Left cardiac atrium (tissue), 4 donors: ENCODE measurements at places on chromosomes 7 and 10.

DNA sequence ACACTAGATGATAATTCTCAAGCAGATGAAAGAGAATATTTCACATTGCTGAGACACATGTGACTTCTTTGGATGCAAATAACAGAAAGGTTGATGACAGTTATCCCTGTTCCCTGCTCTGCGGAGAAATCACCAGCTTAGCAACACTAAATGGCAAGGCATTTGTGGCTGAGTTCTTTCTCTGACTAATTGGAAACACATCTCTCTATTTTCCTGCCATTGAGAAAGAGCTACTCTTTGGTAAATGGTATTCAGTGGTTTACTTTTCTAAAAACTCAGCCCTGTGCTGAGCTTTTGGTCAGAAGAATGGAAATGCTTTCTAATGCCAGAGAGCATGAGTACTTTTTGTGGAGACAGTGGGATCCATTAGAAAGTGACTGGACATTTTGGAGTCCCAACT lies 771.4 kb downstream of the LRMDA start:
- DNase-seq: no peak

- DNase-seq: no peak
Observed at GRCh38 chr7:117717357-117717756, 155.9 kb downstream of the CTTNBP2 start.

DNA sequence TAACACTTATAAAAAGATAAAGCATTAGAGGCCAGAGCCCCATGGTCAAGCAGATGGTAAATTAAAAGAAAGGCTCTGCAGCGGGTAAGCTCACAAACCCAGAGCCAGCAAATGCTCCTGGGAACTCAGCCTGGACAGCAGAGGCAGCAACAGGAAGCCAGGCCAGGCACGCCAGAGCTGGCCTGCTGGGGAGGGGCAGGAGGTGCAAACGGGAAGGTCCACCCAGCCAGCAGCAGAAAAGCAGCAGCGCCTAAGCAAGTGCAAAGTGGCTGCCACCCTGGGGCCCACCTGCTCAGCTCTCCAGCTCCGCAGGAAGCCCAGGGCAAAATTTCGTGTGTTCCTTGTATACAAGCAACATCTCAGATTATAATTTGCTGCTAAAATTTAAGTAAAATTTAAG lies 82.7 kb upstream of the GPR22 start:
- DNase-seq: peak; percentile 60

GRCh38 chr10:76883596-76883995 lies 754.0 kb downstream of the KCNMA1 start:
- no peak for DNase-seq

DNA sequence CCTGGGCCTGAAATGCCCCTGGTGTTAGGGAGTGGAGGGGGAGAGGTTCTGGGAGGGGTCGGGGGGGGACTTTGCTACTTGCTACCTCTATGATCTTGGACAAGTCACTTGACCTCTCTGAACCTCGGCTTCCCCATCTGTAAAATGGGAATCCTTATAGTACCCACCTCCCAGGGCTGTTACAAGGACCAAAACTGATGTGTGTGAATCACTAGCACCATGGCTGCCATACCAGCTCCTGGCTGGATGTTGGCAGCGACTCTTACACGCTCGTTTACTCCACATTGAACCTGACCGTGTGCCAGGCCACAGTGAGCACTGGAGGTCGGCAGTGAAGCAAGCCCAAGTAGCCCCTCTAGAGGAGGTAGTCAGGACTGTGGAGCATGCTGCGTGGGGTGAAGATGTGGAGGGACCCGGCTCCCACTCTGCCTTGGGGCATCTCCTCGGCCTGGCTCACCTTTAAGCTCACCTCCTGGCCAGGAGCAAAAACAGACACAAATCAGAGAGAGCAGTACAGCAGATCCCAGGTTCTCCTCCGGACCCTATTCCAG lies 28.9 kb downstream of the PPIF start:
- DNase-seq: peak; percentile 14

DNA sequence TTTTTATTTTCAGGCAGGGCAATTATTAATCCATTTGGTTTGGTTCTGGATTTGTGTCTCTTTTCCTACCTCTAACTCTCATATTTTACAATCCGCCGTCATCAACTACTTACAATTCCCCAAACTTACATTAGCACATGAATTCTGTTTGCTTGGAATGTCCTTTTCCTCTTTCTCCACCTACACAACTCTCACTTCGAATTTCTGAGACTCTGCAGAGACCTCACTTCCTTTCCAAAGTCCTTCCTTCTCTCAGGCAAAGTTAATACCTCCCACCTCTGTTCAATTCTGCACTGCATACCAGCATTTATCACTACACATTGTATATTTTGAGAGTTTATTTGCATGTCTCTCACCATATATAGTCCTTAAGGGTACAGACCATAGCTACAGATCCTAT lies 122.7 kb upstream of the LRRTM3 start:
- no peak for DNase-seq

DNA sequence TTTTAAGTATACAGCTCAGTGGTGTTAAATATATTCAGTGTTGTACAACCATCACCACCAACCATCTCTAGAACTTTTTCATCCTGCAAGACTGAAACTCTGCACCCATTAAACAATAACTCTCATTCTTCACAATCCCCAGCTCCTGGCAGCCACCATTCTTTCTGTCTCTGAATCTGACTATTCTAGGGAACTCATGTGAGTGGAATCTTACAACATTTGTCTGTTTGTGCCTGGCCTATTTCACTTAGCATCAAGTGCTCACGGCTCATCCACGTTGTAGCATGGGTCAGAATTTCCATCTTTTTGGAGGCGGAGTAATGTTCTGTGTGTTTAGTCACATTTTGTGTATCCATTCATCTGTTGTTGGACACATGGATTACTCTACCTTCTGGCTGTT lies 40.8 kb upstream of the PFKFB3 start:
- DNase-seq: no peak

- no peak for DNase-seq
Observed at GRCh38 chr10:89651916-89652573, 7.0 kb upstream of the PANK1 start.

GRCh38 chr10:80055760-80056159 lies 22.7 kb upstream of the TMEM254 start:
- DNase-seq: no peak

DNA sequence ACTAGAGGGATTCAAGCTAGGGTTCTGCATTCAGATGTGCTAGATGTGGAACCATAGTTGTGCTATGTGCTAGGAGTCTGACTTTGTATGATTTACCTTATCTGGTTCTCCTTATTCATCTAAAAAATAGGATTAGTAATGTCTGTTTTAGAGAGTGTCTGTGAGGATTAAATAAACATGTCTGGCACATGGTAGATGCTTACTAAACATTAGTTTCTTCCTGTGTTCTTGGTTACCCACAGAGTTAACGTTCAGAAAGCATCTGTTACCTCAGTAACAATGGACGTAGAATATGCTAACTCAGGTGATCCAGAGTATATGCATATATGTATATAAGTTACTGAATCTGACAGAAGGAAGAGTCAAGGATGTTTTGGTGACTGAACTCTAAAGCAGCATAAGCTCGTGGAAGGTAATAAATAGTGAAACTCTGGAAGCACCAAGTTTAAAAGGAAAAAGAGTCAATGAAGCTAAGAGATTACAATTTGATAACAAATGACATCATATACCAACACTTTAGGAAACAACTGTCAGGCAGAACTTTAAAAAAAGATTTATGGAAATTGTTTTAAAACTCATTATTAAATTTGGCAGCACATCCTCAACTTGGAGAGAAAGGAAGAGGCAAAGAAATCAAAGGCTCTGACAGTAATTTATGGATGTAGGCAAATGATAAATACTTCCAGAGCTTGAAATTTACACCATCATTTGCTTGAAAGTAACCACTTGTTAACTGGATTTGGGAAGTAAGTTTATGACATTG lies 127.0 kb downstream of the CCNY start:
- no peak for DNase-seq

- DNase-seq: no peak
Observed at GRCh38 chr10:688312-689120, 952 bp downstream of the DIP2C start.

DNA sequence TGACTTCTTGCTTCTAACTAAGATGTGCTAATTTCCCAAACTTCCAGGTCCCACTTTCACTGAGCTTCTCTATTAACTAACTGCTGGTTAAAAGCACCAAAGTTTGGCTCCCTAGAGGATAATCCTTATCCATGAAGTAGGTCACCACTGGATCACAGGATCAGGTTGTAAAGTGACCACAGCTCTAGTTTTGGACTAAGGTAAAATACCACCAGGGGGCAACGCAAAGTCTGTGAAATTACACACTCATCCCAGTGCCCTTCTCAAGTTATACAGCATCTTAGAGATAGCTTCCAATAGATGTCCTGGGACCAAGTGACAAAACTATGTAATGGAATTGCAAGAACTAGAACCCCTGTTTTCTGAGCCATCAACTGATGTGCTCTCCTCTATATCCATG lies 116.4 kb upstream of the ASAH2 start:
- no peak for DNase-seq

DNA sequence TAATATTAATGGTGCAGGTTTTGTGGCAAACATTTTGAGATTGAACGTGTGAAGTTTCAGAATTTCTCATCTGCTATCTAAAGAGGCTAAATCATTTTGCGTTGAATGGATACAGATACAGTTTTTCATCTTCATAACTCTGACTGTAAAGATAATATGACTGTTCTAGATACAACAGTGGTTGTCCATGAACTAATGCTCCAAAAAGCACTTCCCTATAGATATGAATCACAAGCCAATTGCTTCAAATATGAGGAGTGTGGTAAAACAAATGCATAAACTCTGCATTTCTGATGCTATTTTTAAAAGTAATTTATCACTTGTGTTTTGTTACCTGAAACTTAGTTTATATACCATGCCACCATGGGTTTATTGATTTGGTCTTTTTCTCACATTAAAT lies 750.1 kb downstream of the MAGI2 start:
- no peak for DNase-seq

DNA sequence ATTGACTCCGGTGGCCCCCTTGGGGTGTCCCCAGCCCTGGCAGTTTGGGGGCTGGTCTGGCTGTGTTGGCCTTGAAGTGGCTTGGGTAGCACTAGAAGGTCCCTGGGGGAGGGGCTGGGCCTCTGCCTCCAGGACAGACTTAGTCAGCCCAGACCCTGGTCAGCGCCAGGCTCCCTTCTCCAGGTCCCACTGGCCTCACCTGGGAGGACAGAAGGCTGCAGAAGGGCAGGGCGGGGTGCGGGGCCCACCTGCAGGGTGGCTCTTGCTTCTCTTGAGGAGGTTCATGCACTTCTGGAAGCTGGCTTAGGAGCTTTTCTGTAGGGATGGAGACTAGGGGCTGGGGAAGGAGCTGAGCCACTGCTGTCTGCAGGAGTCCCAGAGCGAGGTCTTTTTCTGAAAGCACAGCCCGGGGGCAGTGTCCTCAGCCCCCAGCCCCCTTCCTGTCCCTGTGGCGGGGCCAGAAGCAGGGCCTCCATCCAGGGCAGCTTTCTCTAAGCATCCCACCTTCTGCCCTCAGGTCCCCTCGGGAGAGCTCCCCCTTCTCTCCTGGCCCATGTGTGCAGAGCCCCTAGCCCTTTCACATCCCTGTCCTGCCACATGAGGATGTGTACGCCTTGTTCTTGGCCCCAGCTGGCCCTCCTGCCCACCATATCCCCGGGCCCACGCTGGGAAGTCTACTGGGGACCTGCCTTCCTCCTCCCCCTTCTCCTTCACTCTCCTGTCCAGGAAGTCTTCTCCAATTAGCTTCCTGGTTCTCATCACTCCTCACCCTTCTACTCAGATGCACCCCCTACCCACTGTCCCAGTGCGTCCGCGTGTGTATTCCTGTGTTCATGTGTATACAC lies 11.0 kb downstream of the TBATA start:
- DNase-seq: no peak

- DNase-seq: no peak
Observed at GRCh38 chr10:3748484-3748883, 36.5 kb downstream of the KLF6 start.

DNA sequence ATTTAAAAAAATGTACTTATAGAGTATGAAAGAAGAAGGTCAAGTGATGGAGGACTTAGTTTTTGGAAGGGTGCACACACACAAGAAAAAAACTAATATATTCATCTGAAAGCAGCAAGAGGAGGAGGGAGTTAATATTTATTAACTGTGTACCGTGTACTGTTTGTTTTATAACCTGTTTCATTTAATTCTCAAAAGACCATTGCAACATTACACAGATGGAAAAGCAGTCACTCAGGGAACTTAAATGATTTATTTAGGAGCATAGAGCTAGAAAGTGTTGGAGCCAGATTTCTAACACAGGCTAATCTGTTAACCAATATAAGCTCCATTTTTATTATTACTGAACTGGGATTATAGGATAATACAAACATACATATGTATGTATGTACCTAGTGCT lies 36.7 kb downstream of the GLCCI1 start:
- no peak for DNase-seq

- no peak for DNase-seq
Observed at GRCh38 chr7:125355899-125356298, 426.3 kb upstream of the POT1 start.

- DNase-seq: no peak
Observed at GRCh38 chr10:481628-482027, 207.8 kb downstream of the DIP2C start.

DNA sequence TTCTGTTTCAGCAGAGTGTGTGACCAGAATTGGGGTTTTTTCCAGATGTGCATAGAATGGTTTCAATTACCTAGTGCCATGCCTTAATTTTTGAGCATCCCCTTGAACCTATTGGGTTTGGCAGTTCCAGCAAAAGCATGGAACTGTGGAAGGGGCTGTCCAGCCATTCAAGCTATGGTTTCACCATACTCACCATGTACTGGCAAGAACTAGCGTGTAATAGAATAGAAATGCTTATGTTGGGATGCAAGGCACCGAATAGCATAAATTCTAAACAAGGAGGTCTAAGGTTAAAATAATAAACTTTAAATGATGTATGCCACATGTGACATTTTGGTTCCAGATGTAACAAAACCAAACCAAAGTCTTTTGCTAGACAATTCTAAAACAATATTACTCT lies 91.4 kb downstream of the MTERF1 start:
- DNase-seq: no peak

DNA sequence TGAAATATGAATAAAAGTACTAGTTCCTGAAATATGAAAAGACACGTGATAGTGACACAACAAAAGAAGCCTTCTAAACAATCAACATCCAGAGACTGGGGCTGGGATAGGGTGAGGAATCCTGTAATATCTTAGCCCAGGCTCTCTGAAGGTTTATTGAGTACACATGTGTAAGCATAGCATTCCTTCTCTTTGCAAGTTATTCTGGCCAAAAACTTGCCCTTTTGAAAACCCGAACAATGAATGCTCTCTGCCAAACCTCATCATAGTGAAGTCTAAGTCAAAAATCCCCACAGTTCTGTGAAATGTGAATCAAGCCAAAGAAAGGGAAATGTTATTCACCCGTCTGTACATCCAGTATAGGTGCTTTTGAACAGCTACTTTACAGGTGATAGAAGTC lies 11.6 kb downstream of the SEMA3D start:
- DNase-seq: no peak

DNA sequence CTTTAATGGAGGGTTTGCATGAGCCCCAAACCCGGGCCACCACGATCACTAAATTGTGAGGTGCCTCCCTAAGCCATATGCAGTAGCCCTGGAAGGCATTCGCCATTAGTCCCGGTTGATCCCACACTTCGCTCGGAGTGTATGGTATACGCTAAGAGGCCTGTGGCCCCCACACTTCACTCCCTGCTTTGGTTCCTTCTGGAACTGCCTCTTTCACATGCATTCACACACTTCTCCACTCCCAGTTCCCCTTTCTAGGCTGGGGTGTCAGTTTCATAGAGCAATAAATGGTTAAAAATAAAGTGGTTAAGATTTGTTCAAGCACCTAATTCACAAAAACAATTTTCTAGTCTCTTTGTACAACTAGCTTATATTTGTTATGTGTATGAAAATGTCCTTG lies 212.1 kb upstream of the KCND2 start:
- no peak for DNase-seq
